ENCODE measurements at places on chromosomes 13 and 19. TPM values are rescaled to one million over a fixed set of nuclear protein-coding genes. Genes with fewer than 3 reads are reported as not detected.

ZBTB32 gene
- not detected for polyA plus RNA-seq

CCDC169 gene
- polyA plus RNA-seq: 0.28 TPM

SIAH3 gene
- not detected for polyA plus RNA-seq

KISS1R gene
- not detected for polyA plus RNA-seq

EPN1 gene
- polyA plus RNA-seq: 60.8 TPM

FBXO27 gene
- 7.0 TPM for polyA plus RNA-seq

SH2D3A gene
- polyA plus RNA-seq: 0.07 TPM

USHBP1 gene
- polyA plus RNA-seq: not detected

CAMSAP3 gene
- not detected for polyA plus RNA-seq

RXFP2 gene
- polyA plus RNA-seq: 0.02 TPM

TGFBR3L gene
- polyA plus RNA-seq: 0.50 TPM

Data from BJ (cell line).